NCI-H1417 (cell line): ENCODE measurements at places on chromosomes 3 and 15.

DNA sequence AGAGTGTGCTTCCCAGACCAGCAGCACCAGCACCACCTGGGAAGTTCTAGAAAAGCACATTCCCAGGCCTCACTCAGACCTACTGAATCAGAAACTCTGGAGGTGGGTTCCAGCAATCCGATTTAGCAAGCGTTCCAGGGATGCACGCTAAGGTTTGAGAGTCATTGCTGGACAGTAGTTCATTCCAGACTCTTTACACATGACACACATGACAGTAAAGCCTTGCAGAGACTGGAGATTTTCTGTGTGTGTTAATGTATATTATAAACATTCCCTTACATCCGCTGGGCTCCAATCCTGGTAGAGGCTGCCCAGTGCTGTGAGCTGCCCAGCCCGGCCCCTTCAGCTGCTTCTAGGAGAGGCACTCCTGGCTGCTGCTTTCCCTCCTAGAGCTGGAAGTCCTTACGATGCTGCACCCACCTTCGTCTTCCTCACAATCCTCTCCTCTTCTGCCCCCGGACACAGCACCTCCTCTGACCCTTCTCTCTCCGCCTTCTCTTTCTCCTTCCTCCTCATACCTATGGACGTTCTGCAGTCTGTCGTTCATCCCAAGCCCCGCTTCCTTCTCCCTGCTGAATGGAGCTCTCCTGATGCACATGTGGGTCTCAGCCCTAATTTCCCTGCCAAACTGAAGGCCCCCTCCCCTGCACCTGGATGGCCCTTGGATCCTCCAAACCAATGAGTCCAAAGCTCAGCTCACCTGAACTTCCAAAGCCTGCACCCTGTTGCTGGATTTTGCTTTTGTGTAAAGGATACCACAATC is 44.4 kb downstream of the ITGA11 start:
- no peak for DNase-seq

GRCh38 chr15:34049112-34049511 is 10.1 kb upstream of the AVEN start:
- DNase-seq = no peak

- no peak for DNase-seq
Measured at GRCh38 chr3:48962939-48963338, 27.1 kb upstream of the P4HTM start.

- no peak for DNase-seq
Measured at GRCh38 chr15:31500766-31501449, 174.3 kb downstream of the KLF13 start.

DNA sequence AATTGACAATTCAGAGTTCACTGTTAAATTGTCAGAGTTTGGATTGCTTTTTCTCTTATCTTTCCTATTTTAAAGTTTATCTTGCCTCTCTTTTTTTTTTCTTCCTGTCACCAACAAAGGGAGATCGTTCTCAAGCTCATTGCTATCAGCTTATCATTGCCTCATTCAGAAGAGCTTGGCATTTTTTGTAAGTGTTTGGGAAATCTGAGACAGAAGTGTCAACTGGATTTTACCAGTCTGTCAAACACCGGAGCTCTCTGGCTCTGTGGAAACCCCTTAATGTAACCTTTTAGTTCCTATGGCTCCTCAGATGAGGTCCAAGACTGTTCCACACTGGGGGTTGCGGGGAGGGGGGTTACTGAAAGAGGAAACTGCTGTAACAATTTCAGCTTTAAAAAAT is 10.6 kb upstream of the TFG start:
- no peak for DNase-seq

DNA sequence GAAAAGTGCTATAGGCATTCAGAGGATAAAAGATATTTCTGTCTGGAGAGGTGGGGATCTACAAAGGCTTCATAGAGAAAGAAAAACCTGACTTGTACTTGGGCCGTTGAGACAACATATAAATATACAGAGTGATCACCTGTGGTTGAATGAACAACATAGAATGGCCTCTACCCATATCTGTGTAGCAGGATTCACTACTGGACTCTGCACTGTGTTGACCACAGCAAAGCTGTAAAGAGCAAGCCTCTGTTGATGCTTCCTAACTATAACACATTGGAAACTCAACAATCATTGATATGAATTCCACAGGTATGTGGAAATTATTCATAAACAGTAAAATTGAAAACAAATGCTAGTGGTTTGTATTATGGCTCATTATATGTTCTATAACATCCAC is 19.1 kb upstream of the LPP start:
- no peak for DNase-seq

- no peak for DNase-seq
Measured at GRCh38 chr15:59657635-59658125, 365 bp upstream of the GTF2A2 start.

DNA sequence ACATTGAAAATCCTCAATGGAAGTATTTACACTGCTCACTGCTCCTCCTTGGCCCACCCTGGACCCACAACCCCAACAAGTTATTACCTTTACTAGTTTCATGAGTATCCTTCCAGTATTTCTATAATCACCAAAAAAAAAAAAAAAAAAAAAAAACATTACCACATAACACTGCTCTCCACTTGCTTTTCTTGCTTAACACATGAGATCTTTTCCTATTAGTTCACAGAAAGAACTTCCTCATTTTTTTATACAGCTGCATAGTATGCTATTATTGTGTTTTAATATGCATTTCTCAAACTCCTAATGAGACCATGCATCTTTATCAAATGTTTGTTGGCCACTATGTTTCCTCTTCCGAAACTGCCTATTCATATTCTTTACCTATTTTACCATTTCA is 14.6 kb downstream of the GABPB1 start:
- no peak for DNase-seq

DNA sequence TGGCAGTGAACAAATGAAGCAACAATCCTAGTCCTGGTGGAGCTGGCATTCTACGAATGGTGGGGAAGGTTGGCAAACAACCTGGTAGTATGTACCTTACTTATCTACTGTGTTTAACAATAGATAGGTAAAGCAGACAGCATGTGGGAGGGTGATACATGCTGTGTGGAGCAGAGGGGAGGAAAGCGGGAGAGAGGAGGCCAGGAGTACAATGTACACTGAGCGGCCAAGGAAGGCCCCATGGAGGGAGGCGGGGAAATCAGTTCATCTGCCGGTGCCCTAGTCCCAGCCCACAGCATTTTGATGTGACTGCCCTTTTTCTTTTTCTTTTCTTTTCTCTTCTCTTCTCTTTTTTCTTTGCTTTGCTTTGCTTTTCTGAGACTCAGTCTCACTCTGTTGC is 5.3 kb upstream of the RHCG start:
- no peak for DNase-seq

DNA sequence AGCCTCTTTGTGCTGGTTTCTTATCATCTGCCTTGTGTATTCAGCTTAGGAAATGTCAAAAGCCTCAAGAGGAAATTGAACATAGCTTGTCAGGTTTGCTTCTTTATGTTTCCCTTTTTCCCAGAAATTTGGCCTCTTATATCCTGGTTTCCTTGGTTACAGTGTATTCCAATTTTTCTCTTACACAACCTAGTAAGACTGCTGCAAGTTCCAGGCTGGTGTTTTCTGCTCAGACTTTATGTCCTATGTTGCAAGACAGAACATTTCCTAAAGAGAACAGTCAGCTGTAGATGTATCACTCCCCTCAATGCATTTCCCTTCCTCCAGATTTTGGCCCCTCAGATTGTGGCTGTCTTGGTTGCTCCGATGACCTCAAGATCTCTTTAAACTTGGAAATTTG is 102.5 kb downstream of the SH3GL3 start:
- DNase-seq = no peak

DNA sequence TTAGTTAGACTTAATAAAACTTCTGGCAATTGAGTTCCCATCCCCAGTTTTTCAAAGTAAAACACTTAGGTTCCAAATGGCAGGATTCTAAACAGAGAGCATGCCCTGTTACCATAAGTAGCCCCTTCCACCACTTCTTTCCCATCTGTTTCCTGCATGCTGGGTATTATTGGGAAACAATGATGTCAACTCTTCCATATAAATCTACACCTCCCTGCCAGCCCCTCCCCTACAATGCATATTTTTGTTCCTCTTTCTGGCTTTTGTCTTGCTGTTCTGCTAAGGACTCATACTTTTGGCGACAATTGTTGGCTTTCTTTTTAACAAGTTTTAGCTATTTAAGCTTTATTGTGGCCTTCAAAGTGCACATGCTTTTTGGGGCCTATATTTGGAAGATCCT is 11.1 kb downstream of the ARHGAP31 start:
- no peak for DNase-seq

DNA sequence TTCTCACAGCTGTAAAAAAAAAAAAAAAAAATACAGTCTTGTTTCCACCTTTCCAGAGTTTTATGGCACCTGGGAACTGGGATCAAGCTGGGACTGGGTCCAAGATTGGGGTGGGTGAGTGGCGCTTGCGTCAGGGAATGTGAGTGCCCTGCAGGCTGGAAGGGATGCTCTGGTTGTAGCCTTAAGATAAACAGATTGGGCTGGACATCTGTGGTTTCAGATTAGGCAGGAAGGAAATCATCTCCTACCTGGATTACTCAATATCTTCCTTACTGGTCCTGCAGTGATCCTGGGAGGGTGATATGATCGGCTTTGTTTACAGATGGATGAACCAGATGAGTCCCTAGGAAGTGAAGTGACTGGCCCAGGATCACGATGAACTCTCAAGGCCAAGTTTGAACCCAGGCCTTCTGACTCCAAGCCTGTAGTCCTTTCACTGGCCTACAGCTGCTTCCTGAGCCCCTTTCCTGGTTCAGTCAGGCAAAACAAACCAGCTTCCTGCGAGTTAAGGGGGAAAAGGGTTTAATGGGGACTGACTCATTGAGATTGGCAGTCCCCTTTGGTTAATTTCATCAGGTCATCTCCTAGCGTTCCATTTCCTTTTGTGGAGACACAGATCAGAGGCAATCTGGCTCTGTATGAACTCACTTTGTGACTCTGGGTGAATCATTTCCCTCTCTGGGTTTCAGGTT is 179.8 kb downstream of the THSD4 start:
- no peak for DNase-seq

GRCh38 chr15:92092289-92093105 is 239.0 kb downstream of the SLCO3A1 start:
- no peak for DNase-seq

GRCh38 chr3:134030379-134031347 is 938 bp upstream of the SLCO2A1 start:
- DNase-seq = peak; percentile 28

GRCh38 chr15:31574766-31575165 is 248.1 kb downstream of the KLF13 start:
- no peak for DNase-seq

- DNase-seq = no peak
Measured at GRCh38 chr15:75186044-75186443, 15.6 kb upstream of the C15orf39 start.

DNA sequence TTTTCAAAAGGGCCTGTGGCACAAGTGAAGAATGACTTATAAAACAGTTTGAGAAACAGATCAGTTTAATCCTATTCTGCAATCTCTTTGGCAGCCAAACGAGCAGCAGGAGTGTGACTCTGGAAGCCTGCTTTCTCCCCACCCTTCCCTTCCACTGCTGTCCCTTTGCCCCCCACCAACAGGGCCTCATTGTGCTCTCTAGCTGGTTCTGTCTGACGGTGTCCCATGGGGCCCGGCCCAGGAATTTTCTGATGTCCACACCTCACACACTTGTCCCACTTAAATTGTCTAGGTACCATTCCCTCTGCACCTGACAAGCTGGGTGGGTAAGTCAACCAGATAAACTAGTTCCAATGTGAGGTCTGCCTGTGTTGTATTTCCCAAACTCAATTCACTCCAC is 16.4 kb downstream of the SLCO2A1 start:
- no peak for DNase-seq

- DNase-seq = no peak
Measured at GRCh38 chr3:2599471-2599870, 500.8 kb downstream of the CNTN4 start.

- DNase-seq = no peak
Measured at GRCh38 chr3:56887402-56888025, 85.8 kb upstream of the ARHGEF3 start.

- no peak for DNase-seq
Measured at GRCh38 chr3:85297291-85297690, 338.5 kb downstream of the CADM2 start.

- no peak for DNase-seq
Measured at GRCh38 chr3:81152156-81152555, 609.3 kb downstream of the GBE1 start.

DNA sequence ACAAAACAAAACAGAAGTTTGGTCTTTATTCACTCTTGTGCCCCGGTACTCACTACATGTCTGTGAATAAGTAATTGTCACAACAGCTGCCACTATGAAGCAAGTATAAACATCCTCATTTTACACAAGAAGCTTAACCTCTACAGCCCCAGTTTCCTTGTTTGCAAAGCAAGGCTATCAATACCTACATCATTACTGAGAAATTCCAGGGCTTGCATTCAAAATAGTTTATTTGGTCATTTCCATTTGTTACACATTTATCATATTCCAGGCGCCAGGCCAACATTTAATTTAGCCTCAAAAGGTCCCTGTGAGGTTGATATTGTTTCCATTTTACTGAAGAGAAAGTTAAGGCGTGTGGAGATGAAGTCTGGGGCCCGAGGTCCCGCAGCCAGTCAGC is 161.4 kb upstream of the LRTM1 start:
- DNase-seq = no peak

GRCh38 chr3:23183731-23184130 is 19.4 kb upstream of the UBE2E2 start:
- no peak for DNase-seq

GRCh38 chr3:143716731-143717130 is 131.5 kb downstream of the SLC9A9 start:
- no peak for DNase-seq

GRCh38 chr3:12449889-12450682 is 34.2 kb upstream of the TSEN2 start:
- DNase-seq = no peak

GRCh38 chr15:59218710-59219109 is 12.1 kb downstream of the LDHAL6B start:
- no peak for DNase-seq

DNA sequence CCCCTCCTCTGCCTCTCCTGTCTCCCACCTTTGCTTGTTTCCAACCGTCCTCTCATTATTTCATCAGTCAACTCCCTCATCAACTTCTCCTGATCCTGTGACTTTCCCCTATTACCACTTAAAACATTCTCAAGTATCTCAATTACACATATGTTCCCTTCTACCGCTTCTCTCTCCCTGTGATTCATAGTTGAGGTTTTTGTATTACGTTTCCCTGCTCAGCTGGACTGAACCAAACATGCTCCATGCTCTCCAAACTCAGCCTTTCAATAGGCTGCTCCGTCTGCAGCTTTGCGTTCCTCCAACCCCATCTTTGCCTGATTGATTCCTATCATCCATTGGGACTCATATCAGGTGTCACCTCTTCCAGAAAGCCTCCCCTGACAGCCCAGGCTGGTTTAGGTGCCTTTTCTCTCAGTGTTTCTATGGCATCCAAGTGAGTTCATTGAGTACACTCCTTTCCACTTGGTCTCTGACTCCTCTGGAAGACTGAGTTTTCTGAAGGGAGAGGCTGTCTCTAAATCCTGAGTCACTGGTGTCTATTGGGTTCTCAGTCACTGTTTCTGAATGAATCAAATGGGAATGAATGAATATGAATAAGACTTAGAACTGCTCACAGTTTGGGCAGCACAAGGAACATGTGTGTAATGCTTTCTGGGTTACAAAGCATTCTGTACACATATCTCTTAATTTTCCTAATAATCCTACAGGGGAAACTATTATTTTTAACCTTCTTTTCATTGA is 56.4 kb downstream of the PLD1 start:
- DNase-seq = no peak

GRCh38 chr3:118842147-118842863 is 192.3 kb downstream of the IGSF11 start:
- DNase-seq = peak; percentile 9
